ENCODE measurements at places on chromosomes 1 and 21. TPM values are rescaled to one million over a fixed set of nuclear protein-coding genes. Genes with fewer than 3 reads are reported as not detected.

- DNase-seq: no peak
These were observed 14.2 kb upstream of the ZBTB8A start for GRCh38 chr1:32525053-32525452.

The NUDT4B gene
- 28.2 TPM for total RNA-seq

DNA sequence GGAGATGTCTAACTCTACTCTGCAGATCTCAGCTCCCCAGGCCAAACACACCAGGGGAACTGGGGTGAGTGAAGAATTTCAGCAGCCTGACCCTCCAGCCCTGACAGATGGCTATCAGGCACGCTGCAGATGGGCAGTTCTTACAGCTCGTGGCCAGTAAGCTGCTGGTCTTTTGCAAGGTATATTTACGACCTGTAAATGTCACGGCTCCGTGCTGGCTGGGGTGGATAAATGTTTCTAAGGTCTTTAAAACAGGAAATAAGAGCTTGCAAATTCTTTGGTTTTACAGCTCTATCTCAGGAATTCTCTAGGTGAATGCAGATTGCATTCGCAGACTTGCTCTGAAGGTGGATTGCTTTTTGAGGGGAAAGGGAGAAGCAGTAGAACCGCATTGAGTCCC lies 10.1 kb downstream of the DOP1B start:
- DNase-seq: no peak

The UBE2U gene
- not detected for total RNA-seq

DNA sequence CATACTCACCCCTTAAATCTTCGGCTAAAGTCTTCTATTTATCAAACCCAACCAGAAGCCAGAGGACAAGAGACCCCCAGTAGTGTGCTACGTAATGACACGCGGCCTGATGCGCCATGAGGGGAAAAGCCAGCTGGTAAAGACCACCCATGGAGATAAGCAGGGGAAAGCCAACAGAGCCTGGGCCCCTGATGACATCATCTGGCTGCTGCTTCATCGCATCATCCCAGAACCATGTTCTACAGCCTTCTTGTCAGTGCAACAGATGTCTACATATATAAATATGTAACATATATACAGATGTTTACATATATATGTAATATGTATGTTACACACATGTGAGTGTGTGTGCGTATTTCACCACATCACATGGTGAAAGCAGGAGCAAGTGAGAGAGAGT lies 81.7 kb upstream of the VANGL1 start:
- no peak for DNase-seq

- DNase-seq: peak; percentile 72
These were observed 11.0 kb downstream of the DMRTB1 start for GRCh38 chr1:53470155-53470554.

DNA sequence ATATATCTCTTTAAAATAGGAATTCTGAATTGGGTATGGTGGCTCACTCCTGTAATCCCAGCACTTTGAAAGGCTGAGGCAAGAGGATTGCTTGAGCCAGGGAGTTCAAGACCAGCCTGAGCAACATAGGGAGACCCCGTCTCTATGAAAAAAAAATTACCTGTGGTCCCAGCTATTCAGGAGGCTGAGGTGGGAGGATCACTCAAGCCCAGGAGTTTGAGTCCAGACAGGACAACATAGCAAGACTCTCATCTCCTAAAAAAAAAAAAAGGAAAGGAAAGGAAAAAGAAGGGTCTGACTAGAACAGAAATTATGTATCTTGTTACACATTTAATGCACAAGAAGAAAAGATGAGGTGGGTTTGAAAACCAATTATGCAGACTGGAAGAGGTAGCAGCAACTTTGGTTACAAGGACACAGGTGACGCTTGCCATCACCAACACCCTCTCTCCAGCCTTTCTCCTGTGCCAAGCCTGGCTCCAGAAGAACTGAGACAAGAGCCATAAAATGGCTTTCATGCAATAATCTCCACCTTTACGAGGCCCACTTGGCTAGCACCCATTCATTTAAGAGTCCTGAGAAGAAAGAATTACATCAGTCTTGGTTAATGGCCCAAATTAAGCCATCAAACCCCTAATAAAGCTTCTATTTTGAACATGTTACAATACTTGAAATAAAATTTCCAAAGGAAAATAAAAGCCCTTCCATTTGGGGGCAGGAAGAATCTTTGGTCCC lies 4.8 kb upstream of the SELENBP1 start:
- DNase-seq: no peak

- DNase-seq: no peak
These were observed 313.8 kb downstream of the MATN1 start for GRCh38 chr1:30409476-30410152.

GRCh38 chr1:38092256-38092655 lies 45.7 kb upstream of the POU3F1 start:
- DNase-seq: no peak

GRCh38 chr1:12166834-12167492 lies at the start of gene TNFRSF1B:
Gene TNFRSF1B, plus strand, starts transcription at chr1:12166991. Its CDS starts 101 bp downstream, at chr1:12167092.
- peak; percentile 74 for DNase-seq

The GPR3 gene
- total RNA-seq: 0.51 TPM

DNA sequence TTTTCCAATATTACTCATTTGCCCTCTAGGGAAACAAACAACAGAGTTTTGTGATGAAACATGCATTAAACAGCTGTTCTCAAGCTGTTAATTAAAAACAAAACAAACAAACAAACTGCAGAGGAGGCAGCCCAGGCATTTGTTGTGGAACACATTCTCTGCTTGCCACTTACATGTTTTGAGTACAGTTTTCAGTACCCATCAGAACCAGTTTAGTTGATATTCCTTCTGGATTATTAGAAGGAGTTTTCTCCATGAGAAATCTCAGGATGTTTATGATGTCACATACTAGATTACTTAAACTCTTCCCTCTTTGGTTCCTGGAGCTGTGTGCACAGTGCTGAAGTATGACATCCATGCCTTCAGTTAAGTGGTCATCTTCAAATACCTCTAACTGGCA lies at the start of gene OR2T6:
Gene OR2T6, plus strand, starts transcription at position 301 of the 400 bp plus-strand sequence. CDS start 11,863 bp downstream, outside the sequence.
- no peak for DNase-seq

The KCNJ10 gene
- not detected for total RNA-seq

DNA sequence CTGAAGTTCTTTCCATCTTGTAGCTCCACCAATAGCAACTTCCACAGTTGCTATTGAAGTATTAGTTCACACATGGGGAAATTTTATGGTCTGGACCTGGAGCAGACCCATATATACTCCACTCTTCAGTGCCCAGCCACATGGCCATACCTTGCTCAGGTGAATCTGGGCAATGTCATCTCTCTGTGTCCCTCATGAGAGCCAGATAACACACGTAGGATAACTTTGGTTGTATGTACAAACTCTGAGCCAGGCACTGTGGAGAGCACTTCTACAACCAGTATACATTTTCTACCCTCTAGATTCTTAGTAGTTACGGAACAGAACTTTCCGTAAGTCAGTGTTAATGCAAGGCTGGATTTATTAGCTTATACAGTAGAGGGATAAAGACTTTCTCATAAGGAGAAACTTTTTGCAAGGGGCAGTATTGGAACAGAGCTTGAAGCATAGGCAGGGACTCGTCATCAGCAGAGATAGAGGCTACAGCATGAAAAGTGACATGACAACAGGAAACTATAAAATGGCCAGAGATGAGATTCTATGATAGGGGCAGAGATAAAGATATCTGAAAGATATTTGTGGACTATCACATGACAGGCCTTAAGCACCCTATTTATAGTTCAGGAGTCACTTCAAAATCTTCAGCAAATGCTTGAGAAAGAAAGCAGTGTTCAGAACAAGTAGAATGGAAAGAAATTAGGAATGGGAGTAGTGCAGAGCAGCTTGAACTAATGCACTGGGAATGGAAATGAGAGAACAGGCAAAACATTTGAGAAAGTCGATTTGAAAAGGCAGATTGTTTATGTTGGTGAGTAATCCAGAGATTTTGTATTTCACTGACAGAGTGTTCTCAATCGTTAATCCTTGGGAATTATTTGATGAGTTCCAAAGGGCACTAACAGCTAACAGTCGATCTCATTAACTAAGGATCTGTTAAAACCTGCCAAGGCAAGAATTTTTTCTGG lies 481.8 kb downstream of the USP25 start:
- DNase-seq: no peak

DNA sequence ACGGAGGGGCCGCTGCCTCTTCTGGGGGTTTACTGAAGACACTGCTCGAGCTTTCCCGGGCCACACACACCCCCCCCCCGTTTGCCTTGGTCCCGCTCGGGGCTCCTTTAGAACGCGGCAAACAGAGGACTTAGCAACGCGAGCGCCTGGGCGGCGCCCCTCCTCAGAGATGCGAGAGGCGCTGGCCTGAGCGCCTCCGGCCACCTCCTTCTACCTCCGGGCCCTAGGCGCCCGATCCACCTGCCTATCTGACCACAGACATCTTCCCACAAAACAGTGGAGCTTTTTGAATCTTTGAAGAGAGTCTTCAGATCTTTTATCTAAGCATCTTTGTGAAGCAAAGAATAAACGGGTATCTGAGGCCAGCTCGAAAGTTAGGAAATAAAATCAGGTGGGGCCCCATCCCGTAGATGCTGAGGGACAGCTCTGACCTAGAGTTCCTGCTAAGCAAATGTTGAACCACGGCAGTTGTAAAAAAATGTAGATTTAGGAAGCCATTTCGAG lies 436 bp upstream of the TTLL7 start:
- DNase-seq: peak; percentile 73

DNA sequence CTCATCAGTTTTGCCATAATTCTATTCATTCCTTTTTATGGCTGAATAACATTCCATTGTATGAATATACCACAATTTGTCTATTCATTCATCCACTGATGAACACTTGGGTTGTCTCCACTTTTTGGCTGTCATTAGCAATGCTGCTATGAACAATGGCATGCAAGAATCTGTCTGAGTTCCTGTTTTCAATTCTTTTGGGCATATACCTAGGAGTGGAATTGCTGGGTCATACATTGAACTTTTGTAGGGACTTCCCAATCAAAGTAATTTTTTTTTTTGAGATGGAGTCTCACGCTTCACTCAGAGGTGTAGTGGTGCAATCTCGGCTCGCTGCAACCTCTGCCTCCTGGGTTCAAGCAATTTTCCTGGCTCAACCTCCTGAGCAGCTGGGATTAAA lies 34.9 kb downstream of the AADACL4 start:
- DNase-seq: no peak

- no peak for DNase-seq
These were observed 1296.9 kb upstream of the TMPRSS15 start for GRCh38 chr21:19700476-19700875.

DNA sequence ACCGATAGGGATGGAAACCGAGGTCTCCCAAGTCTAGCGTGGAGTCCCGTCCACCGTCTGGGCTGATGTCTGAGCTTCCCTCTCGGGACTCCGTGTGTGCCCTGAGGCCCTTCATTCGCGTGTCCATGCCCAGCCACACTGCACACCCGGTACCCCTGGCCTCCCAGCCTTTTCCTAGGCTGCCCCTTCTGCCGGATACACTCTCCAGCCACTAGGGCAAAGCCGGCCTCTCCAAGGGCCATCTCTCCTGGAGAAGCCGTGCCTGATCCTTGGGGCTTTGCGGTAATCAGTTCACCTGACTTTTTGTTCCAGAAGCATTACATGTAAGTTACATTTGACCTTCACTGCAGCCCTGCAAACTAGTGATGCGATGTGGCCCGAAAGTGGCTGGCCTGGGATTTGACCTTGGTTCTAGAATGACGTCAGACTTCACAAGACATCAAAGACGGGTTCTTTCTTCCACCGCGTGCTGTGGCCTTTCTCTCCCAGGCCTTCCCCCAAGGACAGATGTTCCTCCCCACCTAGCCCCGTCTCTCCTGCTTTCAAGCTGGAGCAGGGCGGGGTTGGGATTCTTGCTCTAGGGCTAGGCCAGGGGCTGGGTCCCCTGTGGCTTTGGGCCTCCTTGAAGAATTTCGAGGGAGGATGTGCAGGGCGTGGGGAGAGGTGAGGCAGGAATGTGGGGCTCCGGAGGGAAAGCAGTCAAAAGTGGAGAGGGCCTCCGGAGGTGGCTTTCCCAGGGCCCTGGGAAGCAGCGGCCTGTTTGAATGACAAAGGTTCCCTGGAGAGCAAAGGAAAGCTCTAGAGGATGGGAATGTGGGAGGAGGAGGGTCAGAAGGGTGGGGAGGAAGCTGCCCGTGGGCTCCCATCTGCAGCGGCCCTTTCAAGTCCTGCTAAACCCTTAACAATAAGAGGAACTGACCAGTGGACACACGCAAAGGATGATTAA lies 49.7 kb upstream of the SLC2A1 start:
- peak; percentile 41 for DNase-seq

GRCh38 chr1:1000357-1001056 lies 610 bp upstream of the HES4 start:
- peak; percentile 88 for DNase-seq

DNA sequence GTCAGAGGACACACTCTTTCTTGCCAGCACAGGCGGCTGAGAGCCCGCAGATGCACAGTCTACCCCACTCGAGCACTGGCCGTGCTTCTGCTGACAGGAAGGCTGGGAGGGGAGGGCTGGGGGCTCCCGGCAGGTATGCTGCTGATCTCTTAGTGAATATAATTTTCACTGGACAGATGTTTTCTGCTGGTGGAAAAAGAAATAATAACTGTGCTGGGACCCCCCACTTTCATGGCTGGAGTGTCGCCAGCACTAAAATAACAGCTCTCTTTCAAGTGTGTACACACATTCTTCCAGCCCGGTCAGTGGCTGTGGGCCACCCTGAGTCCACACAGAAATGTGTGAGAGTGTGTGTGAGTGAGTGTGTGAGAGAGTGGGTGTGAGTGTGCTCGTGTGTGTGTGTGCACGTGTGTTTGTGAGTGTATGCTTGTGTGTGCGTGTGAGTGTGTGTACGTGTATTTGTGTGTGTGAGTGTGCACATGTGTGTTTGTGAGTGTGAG lies 167.7 kb upstream of the USP24 start:
- no peak for DNase-seq

The KRTAP19-3 gene
- total RNA-seq: not detected

GRCh38 chr1:223225481-223225880 lies 82.4 kb upstream of the TLR5 start:
- no peak for DNase-seq

DNA sequence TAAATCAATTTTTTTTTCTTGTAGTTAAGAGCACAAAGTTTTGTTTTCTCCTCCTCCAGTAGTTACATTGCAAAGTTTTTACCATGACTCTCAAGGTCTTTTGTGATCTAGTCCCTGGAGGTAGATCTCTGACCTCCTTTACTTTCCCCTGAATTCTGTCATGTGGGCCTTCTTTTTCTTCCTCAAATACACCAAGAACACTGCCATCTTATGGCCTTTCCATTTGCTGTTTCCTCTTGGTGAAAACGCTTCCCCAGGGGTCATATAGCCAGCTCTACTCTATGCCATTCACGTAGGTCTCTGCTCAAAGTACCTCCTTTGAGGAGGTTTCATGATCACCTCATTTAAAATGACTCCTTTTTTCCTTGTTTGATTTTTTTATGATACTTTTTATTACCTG lies 2.7 kb downstream of the DDX20 start:
- DNase-seq: no peak
